ENCODE measurements at places on chromosomes 3 and 15.

GRCh38 chr3:129723558-129724324, 117.3 kb upstream of the PLXND1 start:
- no peak for DNase-seq

- no peak for DNase-seq
Measured at GRCh38 chr3:141681390-141681780, 56.7 kb upstream of the RNF7 start.

DNA sequence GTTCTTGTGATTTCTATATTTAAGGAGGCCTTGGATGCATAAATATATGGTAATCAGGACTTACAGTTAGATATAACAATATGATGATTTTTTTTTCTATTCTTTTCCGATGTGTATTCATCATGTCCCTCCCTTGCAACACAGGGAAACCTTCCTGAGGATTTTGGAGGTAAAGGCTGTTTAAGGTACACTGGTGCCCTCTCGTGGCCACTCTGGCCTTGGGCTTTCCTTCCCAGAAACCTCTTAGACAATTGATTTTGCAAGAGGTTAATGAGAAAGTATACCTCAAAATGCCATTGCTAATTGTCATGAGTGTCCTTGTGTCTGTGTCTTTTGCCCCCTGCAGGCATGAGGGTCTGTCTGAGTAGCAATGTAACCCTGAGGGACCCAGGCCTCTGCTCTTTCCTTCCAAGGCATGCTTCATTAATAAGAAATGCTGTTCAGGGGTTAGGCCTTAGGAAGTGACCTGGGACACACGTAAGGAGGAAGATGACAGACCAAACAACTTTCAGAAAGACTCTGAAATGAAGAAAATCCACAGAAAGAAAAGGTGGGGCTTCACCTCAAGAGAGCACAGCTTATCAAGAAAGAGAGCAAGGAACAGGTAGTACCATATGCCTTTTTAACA, 70.3 kb upstream of the PPP2R3A start:
- DNase-seq = no peak

GRCh38 chr15:51801391-51801835, 28.0 kb upstream of the TMOD3 start:
- DNase-seq = no peak

DNA sequence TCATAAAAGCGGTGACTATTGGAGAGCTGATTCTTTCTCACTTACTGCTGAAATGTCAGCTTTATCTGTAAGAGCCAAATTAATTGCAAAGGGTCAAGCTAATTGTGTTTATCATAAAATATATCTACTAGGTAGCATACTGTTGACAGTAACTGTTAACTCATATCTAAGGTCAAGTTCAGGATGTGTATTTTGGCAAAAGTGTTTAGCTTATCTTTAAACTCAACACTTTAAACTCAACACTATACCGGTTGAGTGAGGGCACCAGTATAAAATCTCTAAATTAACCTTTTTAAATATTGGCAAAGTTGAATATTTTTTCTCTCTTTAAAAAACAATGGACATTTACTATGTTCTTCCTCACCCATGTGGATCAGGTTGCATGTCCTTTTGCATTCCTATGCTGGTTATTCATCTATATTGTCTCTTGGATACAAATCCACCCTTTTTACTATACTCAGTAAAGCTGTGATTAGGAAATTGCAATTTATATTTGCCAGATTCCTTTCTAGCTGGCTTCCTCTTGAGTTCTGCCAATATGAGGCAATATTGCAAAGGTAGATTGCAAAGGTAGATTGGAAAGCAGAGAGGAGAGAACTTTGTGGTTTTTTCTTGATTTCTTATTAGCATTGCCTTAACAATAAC, 344.6 kb upstream of the DCBLD2 start:
- DNase-seq = no peak

DNA sequence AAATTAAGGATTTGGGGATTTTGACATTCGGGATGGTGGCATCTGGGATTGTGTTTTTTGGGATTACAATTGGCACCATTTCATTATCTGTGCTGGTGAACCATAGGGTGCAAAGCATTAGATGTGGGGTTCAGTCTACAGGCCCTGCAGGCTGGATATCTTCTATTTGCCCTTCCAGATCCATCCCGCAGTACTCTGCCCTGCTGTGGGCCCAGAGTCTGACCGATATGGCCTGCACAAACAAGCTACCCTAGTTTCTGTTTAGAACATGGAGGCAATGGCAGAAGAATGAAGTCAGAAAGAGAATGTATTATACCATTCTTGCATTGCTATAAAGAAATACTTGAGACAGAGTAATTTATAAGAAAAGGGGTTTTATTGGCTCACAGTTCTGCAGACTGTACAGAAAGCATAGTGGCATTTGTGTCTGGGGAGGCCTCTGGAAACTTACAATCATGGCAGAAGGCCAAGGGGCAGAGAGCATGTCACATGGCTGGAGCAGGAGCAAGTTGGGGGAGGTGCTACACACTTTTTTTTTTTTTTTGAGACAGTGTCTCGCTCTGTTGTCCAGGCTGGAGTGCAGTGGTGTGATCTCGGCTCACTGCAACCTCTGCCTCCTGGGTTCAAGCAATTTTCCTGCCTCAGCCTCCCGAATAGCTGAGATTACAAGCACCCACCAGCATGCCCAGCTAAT, 93.7 kb downstream of the NCEH1 start:
- DNase-seq = no peak

- DNase-seq = peak; percentile 14
Measured at GRCh38 chr3:184260724-184261269, 556 bp downstream of the CAMK2N2 start.

- no peak for DNase-seq
Measured at GRCh38 chr15:40951764-40952163, 1.5 kb upstream of the CHAC1 start.

GRCh38 chr3:189947068-189947467, 173.6 kb downstream of the P3H2 start:
- DNase-seq = no peak

GRCh38 chr15:66895794-66896453, 169.5 kb upstream of the SMAD3 start:
- no peak for DNase-seq
